Right atrium auricular region (tissue), 2 donors: ENCODE measurements at places on chromosomes 3 and 15.

GRCh38 chr15:69748576-69749185 is 296.1 kb downstream of the RPLP1 start:
- H3K4me1 ChIP-seq: no peaks in the 10 kb centered on the region
- no peaks in the 10 kb centered on the region for H3K27me3 ChIP-seq
- DNase-seq: no peak
- H3K27ac ChIP-seq: no peak overlapping the region

GRCh38 chr3:45557886-45558285 is 36.7 kb upstream of the LIMD1 start:
- H3K36me3 ChIP-seq: no peaks in the 10 kb centered on the region
- no peak overlapping the region for H3K4me3 ChIP-seq
- H3K4me1 ChIP-seq: peaks cover 61% of the 10 kb centered on the region
- H3K27me3 ChIP-seq: no peaks in the 10 kb centered on the region
- H3K27ac ChIP-seq: no peak overlapping the region

- no peaks in the 10 kb centered on the region for H3K27me3 ChIP-seq
- DNase-seq: no peak
- no peaks in the 10 kb centered on the region for H3K4me1 ChIP-seq
- H3K27ac ChIP-seq: no peak overlapping the region
- H3K4me3 ChIP-seq: no peak overlapping the region
Measured at GRCh38 chr3:143084856-143085731, 34.5 kb upstream of the CHST2 start.

DNA sequence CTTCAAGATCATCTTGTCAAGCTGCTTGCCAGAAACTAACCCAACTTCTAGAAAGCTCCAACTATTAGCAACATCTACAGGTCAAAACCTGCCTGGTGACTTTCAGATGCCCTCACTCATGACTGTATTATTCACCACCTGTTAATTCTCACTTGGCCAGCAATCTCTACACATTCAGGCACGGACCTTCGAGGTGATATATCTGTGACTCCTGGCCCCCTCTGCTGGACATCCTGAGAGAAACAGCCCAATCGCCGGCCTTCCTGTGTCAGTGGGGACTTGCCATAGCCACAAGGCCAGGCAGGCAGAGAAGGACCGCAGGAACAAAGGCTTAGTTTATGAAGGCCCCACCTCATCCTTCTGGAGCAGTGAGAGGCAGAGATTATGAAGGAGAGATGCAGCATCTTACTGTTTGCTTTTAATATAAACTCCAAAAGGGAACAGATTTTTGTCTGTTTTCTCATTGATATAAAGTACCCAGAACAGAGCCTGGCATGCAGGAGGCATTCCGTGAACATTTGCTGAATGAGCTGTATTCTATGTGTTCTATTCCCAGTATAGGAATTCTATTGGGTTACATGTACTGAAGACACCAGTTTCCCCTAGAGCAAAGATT is 24.4 kb upstream of the OCA2 start:
- no peak overlapping the region for H3K4me3 ChIP-seq
- no peak overlapping the region for H3K27ac ChIP-seq
- no peaks in the 10 kb centered on the region for H3K27me3 ChIP-seq
- peak; percentile 72 for DNase-seq

GRCh38 chr3:4776399-4776979 is 202.7 kb upstream of the BHLHE40 start:
- no peaks in the 10 kb centered on the region for H3K27me3 ChIP-seq
- H3K4me1 ChIP-seq: peaks cover 39% of the 10 kb centered on the region
- H3K27ac ChIP-seq: peak overlapping the region; percentile 23
- DNase-seq: no peak

DNA sequence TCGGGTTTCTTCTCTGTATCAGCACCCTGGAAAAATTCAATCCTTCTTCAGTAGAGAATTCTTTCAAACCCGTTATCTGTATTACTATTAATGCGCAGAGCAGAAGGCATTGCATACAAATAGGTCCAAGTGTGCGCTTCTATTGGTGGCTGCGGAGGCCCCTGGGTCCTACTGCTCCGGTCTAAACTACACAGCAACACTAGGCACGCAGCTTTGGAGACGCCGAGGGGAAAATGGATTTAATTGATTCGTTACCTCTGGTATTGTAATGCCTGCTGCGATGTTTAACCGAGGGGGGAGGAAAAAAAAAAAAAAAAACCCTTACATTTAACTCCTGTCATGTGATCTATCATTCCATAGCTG is at the start of gene ROBO1:
Gene ROBO1 (minus strand): TSS at position 94 of the 363 bp plus-strand sequence.
- no peaks in the 10 kb centered on the region for H3K36me3 ChIP-seq
- no peak for DNase-seq
- H3K27me3 ChIP-seq: no peaks in the 10 kb centered on the region
- no peak within 1 kb of the TSS for H3K27ac ChIP-seq
- H3K4me3 ChIP-seq: peak within 1 kb of the TSS; percentile 17
- H3K4me1 ChIP-seq: peaks cover 15% of the 10 kb centered on the region
